ENCODE measurements at places on chromosomes 2 and 18.

DNA sequence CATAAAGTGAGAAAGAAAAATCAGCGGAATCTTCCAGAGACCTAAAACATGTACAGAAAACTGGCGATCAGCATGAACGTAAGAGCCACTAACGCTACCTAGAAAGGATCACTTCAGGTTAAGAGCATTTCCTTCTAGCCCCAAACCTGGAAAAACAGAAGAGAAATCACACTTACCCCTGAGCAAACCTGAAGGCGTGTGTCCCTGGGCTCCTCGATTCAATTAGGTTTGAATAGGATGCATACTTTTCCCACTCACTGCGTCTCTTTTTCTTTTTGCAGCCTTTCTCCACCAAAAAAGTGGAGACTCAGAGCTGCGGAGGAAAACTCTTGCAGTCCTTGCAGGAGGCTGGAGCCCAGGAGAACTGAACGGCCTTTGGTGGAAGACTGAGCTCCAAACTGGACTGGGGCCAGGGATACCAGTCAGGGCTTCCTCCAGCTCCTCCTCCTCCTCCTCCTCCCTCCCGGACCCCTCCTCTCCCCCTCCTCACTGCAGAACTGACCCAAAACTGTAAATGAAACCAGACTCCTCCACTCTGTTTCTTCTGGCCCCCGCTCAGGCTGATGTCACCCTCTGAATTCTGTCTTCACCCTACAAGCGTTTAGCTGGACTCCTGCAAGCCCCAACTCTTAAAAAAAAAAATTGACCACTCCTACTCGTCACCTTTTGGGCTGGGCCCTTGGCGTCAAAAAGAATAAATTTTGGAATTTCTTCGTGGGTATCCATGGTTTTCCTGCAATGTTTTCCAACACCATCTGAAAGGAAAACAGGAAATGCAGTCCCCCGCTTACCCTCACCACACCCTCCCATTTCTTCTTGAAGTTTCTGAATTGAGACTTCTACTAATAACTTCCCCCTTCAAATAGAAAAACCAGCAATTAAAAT lies at the start of gene COL6A3:
Gene COL6A3, minus strand, starts transcription at position 388 of the 885 bp plus-strand sequence. CDS start 17,347 bp downstream, outside the sequence.
- no peak for ATAC-seq

DNA sequence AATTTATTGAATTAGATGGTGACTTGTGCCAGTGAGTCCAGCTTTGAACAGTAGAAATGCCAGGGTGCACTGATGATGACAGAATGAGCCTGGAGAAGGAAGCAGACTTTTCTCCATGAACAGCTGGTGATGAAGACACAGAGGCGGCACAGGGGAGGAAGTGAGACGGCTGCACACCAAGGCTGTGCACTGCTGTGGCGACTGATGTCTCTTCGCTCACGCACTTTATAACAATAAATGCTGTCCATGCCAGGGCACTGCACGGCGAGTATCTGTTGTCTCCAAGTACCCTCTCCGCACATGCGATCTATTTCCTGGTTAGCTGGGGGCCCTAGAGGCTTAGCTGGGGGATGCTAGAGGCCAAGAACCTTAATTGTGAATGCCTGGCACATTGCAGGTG lies 175.2 kb downstream of the TMEM200C start:
- no peak for ATAC-seq

- no peak for ATAC-seq
These were observed 63.4 kb downstream of the PMAIP1 start for GRCh38 chr18:59963229-59963628.

DNA sequence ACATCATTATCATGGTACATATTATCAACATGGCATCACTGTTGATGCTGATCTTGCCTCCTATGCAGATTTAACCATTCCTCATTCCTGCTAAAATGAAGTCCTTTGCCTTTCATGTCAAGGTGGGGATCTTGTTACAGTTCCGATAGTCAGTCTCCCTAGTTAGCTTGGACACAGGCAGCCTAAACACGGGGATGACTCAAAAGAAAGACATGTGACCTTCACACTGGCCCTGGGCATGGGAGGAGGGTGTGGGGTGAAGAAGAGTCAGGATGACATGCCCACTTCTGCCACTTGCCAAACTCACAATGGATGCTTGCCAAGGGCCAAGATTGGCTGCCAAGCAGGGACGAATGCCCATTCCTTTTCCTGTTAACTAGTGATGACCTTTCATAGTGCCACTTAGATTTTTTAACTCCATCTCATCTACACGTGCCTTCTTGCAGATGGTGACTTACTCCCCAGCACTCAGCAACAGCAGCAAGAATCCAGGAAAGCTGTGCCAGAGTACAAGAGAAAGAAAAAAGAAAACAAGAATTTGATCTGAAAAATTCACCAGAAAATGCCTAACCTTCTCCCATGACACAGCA lies 13.9 kb upstream of the SLC1A4 start:
- peak; percentile 88 for ATAC-seq

DNA sequence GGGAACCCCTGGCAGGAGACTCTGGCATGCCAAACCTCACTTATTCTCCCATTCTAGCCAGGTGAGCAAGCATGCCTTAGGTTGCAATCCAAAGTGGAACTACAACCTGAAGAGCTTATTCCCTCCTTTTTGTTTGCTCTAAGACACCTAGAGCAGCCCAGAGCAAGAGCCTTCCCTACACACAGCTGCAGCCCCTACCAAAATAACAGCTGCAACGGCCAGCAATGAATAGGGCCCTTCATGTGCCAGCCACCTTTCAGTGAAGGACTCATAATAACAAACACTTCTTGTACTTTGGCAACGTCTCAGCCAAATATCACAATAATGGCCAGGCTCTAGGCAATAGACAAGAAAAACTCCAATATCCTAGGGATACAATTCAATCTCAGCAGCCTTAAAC lies 178.7 kb downstream of the ALK start:
- no peak for ATAC-seq

DNA sequence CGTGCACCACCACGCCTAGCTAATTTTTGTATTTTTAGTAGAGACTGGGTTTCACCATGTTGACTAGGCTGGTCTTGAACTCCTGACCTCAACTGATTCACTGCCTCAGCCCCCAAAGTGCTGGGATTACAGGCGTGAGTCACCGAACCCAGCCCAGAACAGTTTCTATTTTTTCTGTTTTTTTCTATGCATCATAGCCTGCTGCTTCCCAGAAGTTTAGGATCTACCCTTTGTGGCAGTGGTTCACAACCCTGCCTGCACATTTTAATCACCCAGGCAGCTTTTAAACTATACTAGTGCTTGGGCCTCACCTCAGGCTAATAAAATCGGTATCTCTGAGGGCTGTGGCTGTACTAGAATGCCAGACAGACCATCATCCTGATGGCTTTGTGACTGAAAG lies 39.7 kb upstream of the SOCS6 start:
- no peak for ATAC-seq

DNA sequence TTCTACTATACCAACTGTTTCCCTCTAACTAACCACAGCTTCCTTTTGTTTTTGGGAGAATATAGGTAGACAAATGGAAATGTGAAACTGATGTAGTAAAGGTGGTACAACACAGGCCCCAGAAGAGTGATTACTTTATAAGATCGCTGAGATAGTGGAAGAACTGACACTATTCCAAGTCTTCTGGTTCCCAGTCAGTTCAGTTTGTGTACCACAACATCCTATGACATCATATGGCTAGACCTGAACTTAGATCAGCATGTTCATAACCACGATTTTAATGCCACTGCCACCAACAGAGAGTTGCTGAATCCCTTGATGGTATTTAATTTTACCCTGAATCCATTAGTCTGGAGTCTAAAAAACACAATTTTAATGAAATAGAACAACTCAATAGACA lies 328.9 kb downstream of the GPD2 start:
- ATAC-seq, result no peak

DNA sequence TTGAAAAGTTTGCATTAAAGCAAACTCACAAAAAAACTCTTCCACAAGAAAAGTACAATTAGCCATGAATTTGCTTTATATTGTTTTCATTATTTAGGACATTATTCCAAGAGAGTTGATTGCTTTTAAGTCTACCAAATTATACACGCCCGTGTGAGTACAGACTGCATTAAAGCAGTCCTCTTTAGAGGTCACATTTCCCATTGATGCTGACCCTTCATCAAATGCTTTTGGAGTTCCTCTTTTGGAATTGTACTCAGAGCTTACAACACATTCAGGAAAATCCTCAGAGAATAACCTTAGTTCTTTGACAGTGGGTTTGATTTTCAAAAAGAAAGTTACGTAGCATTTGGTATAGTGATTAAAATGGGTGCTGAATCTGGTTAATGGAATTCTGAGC lies 256.1 kb downstream of the CDH2 start:
- no peak for ATAC-seq

- no peak for ATAC-seq
These were observed 107.9 kb downstream of the B3GNT2 start for GRCh38 chr2:62303788-62304187.

GRCh38 chr2:96702098-96702785 lies 37.6 kb downstream of the LMAN2L start:
- ATAC-seq, result no peak

DNA sequence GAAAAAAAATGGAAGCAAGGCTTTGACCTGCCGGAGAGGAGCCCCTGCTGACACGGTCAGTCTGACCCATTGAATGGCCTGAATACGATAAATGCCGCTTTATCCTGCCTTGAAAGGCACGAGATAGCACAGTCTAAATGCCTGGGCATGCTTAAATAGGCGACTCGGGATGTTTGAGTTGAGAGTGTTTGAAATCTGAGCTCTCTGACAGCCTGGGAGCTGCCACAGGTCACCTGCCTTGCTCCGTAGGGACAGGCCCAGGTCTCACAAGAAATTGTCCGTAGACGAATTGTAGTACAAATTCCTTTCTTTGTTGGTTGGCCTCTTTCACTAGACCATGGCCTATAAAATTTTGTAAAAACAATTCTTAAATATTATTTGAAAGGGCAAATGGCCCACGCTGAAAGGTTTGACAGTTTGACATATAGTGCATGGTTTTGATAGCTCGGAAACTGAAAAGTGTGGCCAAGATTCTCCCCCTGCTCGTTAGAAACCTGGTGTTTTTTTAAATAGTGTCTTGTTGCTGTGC lies 72.8 kb downstream of the MEIS1 start:
- peak; percentile 12 for ATAC-seq

- no peak for ATAC-seq
These were observed 57.1 kb upstream of the TSPYL6 start for GRCh38 chr2:54313147-54313546.

DNA sequence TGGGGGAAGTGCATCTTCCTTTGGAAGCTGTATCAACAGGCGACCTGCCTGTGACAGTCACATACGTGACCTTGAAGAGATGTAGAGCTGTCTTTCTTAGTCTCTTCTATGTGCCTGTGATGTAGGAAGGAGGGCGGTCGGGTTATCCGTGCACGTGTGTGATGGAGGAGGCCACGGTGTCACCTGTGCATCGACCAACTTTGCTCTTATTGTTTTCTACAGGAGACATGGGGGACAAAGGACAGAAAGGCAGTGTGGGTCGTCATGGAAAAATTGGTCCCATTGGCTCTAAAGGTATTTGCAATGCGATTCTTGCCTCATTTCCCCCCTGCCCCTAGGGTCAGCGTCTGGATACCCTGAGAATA lies 20.7 kb upstream of the ALLC start:
- ATAC-seq, result no peak

DNA sequence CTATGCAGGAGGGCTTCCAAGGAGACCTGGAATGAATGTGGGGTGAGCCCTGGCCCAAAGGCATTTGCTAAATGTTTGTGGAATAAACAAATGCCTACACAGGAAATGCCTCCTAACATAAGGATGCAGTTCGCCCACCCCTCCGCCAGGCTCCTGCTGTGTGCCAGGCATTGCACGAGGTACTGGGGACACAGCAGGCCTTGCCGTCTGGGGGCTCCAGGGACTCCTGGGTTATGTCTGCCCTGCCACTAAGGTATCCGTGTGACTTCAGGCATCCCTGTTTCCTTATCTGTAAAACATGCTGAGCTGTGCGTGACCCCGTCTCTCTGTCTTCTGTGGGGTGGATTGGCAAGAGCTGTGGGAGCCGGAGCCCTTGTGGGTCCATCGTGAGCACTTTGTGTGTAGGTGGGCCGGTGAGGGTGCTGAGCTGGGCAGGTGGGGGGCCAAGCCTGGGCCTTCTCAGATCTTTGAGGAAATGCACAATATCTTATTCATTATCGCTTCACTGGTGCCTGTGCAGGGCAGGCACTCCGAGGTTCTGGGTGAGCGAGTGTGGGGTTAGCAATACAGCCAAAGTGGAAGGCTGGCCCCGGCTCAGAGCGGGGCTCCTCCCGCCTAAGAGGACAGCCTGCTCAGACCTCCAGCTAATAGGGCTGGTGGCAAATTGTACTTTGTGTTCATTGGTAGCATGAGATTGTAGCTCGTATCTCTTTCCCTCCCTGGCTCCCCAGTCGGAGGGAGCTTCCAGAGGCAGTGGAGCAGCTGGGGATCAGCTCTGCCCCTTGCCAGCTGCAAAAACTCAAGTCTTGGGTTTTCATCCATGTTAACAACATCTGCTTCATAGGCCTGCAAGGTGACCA lies 126.8 kb downstream of the GLI2 start:
- ATAC-seq, result no peak

All from SK-N-SH treated with all-trans-retinoic acid at 6 μM for 48 hours (cell line).